ENCODE measurements at places on chromosomes 2 and 18.

GRCh38 chr18:36601316-36601715 is 227.5 kb downstream of the TPGS2 start:
- peak; percentile 2 for DNase-seq

DNA sequence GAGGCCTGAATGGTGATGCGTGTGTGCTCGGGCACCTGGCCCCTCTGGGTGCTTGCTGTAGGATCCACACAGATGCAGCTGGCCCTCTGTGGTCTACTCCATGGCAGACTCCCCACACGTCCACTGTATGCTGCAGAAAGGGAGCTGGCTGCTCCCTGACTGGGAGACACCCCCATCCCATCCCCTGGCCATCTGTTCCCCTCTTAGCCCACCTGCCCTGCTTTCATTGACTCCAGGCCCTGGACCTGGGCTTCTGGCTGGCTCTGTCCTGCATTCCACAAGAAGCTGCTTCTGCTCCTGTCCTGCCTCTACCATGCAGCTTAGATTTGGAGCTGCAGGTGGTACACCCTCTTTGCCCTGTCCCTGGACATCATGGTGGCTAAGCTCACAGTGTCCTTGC is 80.1 kb downstream of the FHOD3 start:
- no peak for DNase-seq

DNA sequence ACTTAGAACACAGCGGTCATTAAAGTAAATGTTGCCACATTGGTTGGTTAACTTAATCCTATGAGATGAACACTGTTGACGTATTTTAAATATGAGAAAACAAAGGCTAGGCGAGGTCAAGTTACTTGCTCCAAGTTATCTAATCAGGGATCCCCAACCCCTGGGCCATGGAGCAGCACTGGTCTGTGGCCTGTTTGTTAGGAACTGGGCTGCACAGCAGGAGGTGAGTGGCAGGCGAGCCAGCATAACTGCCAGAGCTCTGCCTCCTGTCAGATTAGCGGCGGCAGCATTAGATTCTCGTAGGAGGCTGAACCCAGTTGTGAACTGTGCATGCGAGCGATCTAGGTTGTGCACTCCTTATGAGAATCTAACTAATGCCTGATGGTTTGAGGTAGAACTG is 878.9 kb downstream of the CPS1 start:
- no peak for DNase-seq

DNA sequence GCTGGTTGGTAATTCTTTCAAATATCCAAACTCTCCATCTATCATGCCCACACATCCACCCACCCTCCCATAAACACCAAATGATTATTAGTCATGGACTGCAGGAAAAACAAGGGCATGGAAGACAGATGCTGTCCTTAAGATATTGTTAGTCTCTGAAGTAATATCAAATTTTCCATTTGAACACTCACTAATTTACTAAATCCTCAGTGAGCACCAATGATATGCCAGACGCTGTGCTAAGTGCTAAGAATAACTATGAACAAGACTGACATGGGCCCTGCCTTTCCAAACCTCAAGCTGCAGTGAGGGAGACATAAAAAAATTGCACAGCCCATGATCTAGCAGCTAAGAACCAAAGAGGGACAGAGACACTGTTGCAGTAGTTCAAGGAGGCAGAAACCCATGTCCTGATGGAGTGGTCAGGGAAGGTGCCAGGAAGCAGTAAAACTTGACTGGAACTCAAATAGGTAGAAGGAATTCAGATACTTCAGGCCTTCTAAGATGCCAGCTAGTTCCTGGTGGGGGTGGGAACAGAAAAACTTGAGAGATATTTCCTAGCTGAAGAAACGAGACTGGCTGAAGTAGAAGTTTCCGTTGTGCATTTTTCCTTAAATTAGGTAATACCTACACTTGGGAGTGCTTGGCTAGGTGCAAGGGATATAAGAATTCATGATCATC is 182.1 kb downstream of the OSR1 start:
- no peak for DNase-seq
